ENCODE measurements at places on chromosomes 4 and X.

DNA sequence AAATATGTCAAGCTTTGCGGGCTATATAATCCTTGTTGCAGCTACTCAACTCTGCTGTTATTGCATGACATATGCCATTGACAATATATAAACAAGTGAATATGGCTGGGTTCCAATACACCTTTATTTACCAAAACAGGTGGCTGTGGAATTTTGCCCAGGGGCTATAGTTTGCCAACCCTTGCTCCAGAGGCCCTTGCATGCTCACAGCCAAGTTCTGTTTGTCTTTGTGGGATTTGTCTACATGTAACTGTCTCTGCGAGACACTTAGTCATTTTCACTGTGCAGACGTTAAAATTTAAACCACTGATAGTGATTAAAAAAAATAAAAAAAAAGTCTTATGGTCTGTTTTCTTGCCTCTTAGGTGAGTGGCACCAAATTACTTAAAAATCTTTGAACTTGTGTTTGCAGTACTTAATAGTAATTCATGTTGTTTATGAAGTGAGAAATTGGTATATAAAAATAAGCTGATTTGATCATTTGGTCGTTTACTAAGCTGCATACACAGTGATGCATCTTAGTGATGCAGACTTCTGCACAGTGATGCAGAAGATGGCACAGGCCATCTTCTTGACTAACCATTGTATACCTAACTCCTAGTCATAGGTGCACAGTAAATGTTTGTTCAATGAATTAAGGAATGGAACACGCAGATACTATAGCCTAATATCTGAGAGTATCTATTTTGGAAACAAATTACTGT is 170.9 kb downstream of the FRMPD4 start:
- H3K4me1 ChIP-seq, result no peaks in the 10 kb centered on the region
- no peak overlapping the region for H3K4me3 ChIP-seq
- H3K27me3 ChIP-seq, result no peaks in the 10 kb centered on the region
- no peak overlapping the region for H3K27ac ChIP-seq

DNA sequence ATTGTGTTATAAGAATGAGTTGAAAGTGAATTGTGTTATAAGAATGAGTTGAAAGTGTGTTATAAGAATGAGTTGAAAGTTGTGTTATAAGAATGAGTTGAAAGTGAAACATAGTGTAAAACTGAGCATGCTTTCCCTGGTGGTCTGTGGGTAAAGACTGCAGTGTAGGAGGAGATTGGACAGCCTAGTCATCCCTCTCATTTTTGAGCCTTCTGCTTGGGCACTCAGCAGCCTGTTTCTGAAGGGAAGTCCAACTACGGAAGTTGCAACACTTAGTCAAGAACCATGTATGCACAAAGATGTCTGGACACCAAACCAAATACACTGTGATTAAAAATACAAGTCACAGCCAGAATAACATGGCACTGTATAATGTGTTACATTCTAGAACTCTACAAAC is 72.6 kb downstream of the ANK2 start:
- H3K27me3 ChIP-seq, result peaks cover 4% of the 10 kb centered on the region
- DNase-seq, result no peak
- no peaks in the 10 kb centered on the region for H3K4me1 ChIP-seq
- H3K27ac ChIP-seq, result no peak overlapping the region
- H3K4me3 ChIP-seq, result no peak overlapping the region

GRCh38 chr4:94911106-94911505 is 153.4 kb downstream of the BMPR1B start:
- H3K27ac ChIP-seq, result no peak overlapping the region
- no peaks in the 10 kb centered on the region for H3K36me3 ChIP-seq
- no peak for DNase-seq
- H3K4me3 ChIP-seq, result no peak overlapping the region

DNA sequence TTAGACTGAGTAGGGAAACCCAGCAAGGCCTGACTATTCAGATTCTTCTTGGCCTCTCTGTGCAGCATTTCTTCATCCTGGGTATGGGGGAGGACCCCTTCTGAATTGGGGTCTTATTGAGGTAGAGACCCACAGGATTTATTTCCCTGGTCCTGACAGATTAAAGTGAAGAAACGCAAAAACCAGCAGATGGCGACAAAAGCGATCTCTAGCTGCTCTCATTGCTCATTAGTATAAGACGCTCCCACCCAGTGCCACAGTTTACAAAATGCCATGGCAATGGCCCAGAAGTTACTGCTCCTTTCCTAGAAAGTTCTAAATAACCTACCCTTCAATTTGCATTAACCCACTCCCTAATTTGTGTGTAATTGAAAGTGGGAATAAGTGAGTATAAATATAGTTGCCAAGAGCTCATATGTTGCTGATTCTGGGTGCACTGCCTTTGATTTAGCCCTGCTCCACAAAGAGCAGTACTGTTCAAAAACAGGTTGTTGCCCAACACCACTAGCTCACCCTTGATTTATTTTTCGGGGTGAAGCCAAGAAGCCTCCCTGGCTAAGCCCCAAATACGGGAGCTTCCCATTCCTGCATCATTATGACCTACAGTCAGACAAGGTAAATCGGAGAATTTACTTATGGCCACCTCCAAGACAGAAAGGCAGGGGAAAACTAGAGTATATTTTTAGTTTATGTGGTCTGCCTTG is 3.7 kb upstream of the BEX4 start:
- no peak overlapping the region for H3K4me3 ChIP-seq
- H3K27me3 ChIP-seq, result no peaks in the 10 kb centered on the region
- no peak overlapping the region for H3K27ac ChIP-seq
- no peaks in the 10 kb centered on the region for H3K36me3 ChIP-seq
- no peaks in the 10 kb centered on the region for H3K4me1 ChIP-seq

GRCh38 chrX:44101281-44101680 is 128.1 kb upstream of the NDP start:
- no peak overlapping the region for H3K27ac ChIP-seq
- DNase-seq, result no peak
- no peaks in the 10 kb centered on the region for H3K4me1 ChIP-seq
- H3K27me3 ChIP-seq, result no peaks in the 10 kb centered on the region

DNA sequence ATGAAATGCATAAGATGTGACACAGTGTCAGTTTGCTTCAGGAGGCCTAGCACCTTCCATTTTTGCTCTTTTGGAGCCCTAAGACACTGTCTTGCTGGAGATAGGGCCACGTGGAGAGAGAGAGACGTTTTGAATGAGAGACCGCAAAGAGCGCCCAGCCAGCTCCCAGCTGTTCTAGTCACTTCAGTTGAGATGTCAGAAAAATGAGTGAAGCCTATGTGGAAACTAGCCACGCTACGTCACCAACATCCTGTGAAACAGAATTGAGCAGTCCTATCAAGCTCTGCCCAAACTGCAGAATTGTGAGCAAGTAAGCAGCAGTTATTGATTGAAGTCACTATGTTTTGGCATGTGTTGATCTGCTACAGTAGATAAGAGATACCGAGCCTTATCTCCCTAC is 13.1 kb downstream of the GPR82 start:
- no peaks in the 10 kb centered on the region for H3K36me3 ChIP-seq
- no peaks in the 10 kb centered on the region for H3K4me1 ChIP-seq
- no peak overlapping the region for H3K27ac ChIP-seq
- DNase-seq, result no peak

- H3K36me3 ChIP-seq, result no peaks in the 10 kb centered on the region
- no peaks in the 10 kb centered on the region for H3K27me3 ChIP-seq
- no peak overlapping the region for H3K27ac ChIP-seq
- no peaks in the 10 kb centered on the region for H3K4me1 ChIP-seq
- H3K4me3 ChIP-seq, result no peak overlapping the region
Measured at GRCh38 chr4:118327554-118328241, 25.1 kb downstream of the PRSS12 start.
